Right ventricle myocardium inferior (tissue), 1 donor: ENCODE measurements at places on chromosomes 2 and 18.

GRCh38 chr2:98374958-98375570 lies 28.8 kb downstream of the CNGA3 start:
- DNase-seq: no peak

DNA sequence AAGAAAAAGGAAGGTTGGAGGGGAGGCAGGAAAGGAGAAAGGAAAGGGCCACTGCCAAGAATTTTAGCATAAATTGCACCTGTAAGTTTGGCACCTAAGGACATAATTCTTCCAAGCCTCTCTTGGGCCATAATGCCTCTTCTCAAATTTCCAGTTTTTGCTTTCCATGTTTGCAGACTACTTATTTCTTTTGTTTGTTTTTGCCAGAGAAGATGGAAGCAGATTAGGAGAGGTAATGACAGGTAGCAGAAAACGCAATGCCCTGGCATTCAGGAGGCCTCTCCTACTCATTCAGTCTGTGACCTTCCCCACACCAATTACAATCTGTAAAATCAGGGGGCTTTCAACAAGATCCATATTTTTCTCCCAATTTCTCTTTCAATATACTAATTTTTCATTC lies 56.8 kb downstream of the MRPL33 start:
- no peak for DNase-seq

- no peak for DNase-seq
Observed at GRCh38 chr2:119681868-119682220, 2.8 kb downstream of the TMEM177 start.

- no peak for DNase-seq
Observed at GRCh38 chr18:12456441-12456840, 48.7 kb downstream of the PRELID3A start.
